ENCODE measurements at places on chromosomes 11 and 22.
A peak's percentile ranks its signal among the peaks of the same experiment; 100 is the strongest.

DNA sequence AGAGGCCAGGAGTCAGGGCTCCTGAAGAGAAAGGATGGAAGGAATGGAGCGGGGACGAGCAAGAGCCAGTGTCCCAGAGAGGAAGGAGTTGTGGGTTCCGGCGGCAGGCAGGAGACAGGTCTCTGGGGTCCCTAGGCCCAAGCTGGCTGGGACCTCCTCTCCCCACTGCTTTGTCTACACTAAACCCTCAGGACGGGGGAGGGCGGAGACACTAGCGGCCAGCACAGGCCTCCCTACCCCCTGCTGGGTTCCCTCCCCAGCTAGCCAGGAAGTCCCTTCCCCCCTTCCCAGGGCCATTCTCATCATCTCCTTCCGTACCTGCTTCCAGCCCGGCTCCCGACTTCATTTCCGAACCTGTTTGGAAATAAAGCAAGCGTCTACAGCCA lies 79.5 kb downstream of the ST3GAL4 start:
- no peak for DNase-seq

DNA sequence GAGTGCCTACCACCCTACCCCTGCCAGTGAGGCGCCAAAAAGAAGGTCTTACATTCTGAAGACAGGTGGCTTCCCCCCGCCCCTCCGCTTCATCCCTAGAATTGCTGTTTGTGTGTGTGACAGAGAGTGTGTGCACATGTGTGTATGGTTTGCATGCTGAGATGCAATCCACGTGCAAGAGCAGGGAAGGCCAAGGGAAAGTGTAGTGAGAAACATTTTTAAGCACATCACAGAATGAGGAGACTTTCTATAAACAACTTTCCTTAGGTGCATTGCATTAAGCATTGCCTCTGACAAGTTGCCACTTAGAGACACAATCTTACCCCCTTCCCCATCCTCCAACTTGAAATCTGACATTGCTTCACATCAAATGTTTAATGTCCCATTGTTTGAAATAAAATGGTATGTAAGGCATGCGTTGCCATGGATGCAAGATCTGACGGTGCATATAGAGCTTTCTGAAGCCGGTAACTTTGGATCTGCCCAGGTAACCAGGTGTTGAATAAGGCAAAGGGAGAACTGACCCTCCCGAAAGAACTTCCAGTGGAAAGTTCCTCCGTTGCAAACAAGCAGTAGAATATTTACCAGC lies 21.4 kb downstream of the FJX1 start:
- no peak for DNase-seq

DNA sequence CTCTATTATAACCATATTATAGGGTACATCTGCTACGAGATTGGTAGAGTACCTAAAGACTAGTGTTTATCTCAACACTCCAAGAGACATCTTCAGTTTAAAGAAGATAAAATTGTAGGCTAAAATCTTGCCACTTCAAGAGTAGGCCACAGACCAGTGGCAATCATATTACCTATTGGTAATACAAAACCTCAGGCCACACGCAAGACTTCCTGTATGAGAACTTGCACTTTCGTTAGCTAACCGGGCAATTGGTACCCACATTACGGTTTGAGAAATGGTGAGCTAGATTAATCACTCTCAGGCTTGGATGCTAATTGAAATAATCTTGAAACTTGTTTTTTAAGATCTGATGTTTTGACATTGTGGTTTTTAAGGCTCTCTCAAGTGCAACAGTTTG lies 772.7 kb downstream of the LRRC4C start:
- DNase-seq, result no peak

DNA sequence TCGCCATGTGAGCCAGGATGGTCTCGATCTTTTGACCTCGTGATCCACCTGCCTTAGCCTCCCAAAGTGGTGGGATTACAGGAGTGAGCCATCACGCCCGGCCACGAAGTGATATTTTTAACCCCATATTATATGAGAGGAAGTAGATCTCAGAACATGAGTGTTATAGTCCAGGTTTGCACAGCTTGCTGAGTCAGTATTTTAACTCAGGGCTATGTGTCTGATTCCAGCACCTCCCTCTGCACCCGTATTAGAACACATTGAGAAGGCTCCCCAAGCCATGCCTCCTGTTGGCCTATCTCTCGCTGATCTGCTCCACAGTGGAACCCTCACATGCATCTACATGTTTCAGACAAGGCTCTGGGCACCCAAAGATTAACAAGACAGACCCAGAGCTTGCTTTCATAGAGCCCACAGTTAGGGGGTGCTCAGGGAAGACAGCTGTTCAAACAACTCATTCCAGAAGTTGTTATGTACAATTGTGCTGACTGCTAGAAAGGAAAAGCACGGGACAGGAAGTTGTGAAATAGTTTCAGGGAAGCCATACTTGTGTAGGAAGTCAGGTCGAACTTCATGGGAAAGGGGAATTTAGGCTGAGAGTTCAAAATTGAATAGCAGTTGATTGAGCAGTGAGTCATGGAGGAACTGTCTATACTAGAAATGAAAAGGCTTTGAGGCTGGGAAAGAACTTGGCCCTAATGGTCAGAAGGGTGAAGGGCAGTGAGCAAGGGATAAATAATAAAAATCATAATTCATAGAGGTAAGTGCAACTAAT lies 49.3 kb upstream of the CLPB start:
- DNase-seq, result no peak

- DNase-seq, result no peak
Measured at GRCh38 chr11:102260241-102260640, 57.0 kb upstream of the BIRC3 start.

DNA sequence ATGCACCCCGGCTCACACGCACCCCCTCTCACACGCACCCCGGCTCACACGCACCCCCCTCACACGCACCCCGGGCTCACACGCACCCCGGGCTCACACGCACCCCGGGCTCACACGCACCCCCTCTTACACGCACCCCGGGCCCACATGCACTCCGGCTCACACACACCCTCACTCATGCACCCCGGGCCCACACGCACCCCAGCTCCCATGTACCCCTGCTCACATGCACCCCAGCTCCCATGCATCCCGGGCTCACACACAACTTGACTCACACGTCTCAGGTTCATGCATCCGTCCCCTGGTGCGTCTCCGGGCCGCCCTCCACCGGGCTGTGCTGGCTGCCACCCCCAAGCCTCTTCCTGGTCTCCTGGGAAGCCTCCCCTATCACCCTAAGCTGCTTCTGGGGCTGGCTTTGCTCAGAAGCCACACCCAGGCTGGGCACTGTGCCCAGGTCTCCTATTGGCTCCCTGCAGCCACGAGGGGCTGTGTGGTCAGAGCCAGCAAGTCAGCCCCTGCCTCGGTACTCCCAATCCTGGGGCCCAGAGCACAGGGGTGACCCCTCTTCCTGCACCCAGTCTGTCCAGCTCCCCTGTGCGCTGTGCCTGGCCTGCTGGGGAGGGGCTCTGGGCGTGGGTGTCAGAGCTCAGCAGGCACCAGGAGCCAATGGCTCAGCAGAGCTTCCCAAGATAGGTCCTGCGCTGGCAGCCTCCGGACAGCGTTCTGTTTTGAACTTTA lies 16.9 kb downstream of the TSPAN4 start:
- peak; percentile 41 for DNase-seq

DNA sequence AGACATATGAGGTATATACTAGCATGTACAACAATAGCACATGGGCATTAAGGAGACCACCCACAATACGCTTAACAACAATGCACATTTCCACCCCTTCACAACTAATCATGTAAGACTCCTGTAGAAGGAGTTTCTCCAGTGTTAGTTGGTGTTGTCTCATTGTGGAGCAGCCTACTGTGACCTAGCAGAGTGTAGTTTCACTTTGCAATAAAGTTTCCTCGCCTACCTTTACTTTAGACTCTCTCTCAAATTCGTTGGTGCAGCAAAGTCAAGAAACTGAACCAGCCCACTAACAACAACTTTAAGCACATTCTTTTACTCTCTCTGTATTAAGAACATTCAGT lies 863.6 kb downstream of the FAM181B start:
- no peak for DNase-seq

GRCh38 chr11:34564406-34564805 lies 50.8 kb upstream of the ELF5 start:
- DNase-seq, result no peak

DNA sequence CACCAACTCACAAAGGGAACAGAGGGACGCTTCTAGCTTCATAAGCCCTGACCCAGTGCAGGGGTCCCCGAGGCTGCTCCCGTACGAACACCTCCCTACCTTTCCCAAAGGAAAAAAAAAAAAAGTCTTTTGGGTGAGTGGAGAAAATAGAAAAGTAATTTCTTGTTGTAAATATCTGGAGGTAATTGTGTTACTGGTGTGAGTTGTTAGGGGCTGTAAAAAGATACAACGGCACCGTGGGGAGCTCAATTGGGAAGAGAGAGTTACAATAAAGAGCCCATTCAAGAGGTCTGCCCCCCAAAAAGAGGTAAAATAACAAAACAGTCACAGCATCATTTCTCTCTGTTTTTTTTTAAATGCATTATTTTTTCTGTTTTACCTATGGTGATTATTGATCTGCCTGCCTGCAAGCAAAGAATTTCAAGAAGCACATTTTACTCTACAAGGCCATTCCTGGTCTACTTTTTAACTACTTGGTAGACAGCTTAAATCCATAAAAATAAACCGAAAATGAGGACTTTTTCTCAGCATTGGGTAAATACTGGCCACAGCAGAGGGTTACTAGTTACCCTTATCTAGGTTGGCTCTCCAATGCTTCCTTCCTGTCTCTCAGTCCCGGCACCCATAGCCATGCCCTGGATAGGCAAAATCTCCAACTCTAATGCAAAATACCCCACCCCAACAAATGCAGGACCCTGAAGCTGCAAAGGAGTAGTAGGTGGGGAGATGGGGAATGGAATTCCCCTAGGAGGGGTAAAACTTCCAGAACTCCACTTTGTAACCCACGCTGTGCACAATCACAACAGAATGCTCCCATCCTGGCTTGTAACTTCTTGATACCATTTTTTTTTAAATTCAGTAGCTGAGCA lies 3.1 kb downstream of the PAX6 start:
- DNase-seq, result no peak

GRCh38 chr11:5626196-5626595 lies 1.4 kb downstream of the TRIM34 start:
- DNase-seq, result no peak

DNA sequence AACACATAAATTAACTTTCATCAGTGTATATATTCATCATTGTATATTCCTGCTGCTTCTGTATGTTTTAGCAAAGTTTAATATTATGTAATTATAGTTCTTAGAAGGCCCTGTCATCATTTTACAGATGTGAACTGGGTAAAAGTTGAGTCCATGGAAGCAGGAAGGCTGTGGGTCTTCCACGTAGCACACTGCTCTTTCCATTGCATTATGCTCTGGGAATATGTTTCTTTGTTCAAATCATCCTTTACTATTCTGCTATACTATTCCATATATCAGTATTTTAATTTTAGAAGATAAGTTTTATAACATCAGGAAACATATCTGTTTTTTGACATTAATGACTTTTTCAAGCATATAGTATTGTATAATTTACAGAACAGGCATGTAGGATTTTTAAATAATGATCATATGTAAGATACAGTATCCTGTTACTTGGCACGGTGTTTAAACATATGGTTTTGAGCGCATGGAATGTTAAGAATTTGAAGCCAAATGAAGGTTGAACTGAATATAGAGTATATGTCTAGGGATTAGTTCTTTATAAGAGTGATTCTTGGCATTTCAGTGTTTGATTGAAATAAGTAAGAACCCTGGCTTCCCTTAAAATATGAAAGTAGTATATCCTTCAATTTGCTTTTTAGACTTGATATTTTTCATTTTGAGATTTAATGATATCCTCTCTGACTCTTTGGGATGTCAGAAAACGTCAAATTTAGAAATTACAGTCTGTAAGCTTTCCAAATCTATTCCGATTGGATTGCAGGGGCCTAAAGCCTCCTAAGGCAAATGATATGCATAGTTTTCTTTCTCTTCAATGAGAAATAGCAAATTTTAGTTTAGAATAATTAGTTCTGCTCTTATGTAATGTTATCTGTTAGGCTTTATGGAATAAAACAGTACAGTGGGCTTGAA lies 8.6 kb downstream of the CCDC81 start:
- DNase-seq, result no peak

- DNase-seq, result no peak
Measured at GRCh38 chr22:36816636-36817524, at the start of gene PVALB. Gene PVALB, minus strand, starts transcription at chr22:36817035. Its CDS starts 30 bp downstream, at chr22:36817005.

GRCh38 chr22:17931400-17931825 lies 92.9 kb downstream of the MICAL3 start:
- DNase-seq, result no peak

GRCh38 chr11:45093761-45094455 lies 52.5 kb upstream of the PRDM11 start:
- no peak for DNase-seq

DNA sequence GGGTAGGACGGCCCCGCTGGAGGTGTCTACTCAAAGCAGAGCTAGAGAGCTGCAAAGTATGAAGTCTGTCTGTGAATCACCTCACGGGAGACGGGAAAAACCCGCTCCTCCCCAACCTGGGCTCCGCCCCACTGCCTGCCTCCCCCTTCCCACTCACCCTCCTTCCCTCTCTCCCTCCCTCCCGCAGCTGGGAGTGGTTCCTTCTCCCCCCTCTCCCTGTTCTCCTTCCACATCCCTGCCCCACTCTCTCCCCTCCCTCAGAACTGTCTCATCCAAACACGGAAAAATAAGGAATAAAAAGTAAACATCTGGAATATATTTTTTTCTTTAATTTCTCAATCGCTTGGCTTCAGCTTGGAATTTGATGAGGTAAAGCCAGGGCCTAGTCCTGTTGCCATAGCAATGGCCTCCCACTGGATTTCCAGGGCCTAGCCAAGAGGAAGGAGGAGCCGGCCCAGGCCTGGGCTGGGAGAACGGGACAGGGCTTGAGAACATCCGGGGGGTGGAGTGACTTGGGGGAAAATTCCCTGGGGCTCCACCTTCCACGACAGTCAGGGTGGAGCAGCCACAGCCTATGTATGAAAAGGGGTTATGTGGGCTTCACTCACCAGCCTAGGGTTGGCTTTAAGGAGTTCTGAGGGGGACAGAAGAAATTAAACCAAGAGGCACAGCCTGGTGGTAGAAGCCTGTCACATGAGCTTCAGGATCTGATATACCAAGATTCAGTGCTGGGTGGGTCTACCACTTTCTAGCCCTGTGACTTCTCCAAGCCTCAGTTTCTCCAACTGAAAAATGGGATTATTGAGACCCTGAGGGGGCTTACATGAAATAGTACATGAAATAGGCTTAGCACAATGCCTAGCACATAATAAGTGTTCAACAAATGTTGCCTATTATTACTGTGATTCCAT lies 2.2 kb downstream of the TNKS1BP1 start:
- peak; percentile 97 for DNase-seq

GRCh38 chr11:95507794-95508193 lies 276.8 kb upstream of the SESN3 start:
- no peak for DNase-seq

GRCh38 chr11:46850829-46851380 lies 4.8 kb upstream of the CKAP5 start:
- DNase-seq, result no peak

GRCh38 chr11:112213753-112214152 lies 12.5 kb upstream of the PTS start:
- no peak for DNase-seq
